ENCODE measurements at places on chromosomes 7 and 10.

GRCh38 chr10:69332278-69333010 lies 54.1 kb downstream of the HK1 start:
- no peak for DNase-seq

DNA sequence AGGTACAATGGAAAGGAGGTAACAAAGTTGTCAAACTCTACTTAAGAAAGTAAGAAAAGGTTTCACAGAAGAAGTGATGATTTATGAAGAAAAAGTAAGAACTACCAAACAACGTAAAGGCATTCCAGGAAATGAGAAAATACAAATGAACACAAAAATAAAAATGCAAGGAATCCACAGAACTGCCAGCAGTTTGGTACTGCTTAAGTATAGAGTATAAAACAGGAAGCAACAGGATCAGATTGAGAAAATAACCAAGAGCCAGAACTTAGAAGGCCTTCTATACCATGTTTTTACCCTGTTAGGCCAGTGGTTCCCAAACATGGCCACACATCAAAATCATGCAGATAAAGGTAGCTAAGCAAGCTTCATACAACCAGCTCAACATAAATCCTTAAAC lies 9.2 kb downstream of the NDUFA5 start:
- DNase-seq, result no peak

GRCh38 chr7:90474284-90475210 lies 5.1 kb downstream of the PTTG1IP2 start:
- no peak for DNase-seq

DNA sequence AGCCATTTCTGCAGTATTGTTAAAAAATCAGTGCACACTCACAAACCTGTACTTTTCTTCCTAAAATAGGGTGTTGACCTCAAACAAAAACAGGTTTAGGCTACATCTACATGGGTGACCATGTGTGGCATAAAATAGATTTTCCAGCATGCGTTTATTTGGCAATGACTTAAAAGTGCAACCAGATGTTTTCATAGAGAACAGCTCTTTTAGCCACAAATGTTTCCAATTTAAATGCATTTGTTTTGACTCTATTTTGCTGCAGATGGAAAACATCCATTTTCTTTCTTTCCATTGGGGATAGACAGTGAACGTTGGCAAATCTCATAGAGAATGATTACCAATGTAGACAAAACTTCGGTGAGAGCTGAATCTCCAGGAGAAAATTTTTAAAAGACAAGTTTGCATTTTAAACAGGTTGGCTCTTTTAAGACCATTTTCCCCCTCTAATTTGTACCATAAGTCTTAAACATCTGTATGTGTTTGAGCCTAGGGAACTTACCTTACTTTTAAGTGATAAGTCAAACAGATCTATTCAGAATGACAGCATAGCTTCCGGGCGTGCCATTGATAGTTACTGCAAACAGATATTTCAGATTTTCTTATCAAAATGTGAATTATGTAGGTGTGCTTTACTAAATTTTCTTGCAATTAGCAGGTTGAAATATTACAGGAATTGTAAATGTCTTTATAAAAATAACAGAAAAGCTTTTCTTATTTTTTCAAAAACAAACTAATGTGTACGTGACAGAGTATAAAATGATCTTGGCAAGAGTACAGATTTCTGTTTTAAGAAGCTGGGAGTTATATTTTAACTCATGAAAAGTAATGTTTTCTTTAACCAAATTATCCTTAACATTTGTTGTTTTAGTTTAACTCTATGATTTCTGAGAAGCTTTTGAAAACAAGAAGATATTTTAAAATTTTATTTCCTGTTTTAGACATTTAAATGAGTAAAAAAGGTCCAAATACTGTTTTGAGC lies 144.9 kb downstream of the HGF start:
- no peak for DNase-seq

- DNase-seq, result no peak
Measured at GRCh38 chr10:88540351-88540750, 42.8 kb downstream of the RNLS start.

GRCh38 chr10:15124190-15124589 lies 27.0 kb downstream of the RPP38 start:
- DNase-seq, result no peak

DNA sequence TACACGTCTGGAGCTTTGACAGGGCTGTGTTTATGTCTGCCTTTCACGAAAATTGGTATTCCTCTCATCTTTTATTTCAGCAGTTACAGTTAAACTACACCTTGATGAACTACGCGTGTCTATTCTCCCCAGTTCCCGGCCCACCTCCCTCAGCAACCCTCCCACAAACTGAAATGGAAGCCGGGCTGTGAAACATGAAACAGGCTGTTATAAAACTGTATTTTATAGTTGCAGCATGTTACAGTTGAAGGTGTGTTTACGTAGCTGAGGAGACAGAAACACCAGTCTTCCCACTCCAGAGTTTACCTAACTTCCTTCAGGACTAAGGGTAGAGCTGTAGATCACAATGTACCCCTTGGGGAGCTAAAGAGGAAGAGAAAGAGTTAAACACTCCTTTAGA lies 228.3 kb upstream of the ZNF32 start:
- DNase-seq, result peak; percentile 49

GRCh38 chr7:100614308-100614861 lies 2.0 kb downstream of the MOSPD3 start:
- no peak for DNase-seq

DNA sequence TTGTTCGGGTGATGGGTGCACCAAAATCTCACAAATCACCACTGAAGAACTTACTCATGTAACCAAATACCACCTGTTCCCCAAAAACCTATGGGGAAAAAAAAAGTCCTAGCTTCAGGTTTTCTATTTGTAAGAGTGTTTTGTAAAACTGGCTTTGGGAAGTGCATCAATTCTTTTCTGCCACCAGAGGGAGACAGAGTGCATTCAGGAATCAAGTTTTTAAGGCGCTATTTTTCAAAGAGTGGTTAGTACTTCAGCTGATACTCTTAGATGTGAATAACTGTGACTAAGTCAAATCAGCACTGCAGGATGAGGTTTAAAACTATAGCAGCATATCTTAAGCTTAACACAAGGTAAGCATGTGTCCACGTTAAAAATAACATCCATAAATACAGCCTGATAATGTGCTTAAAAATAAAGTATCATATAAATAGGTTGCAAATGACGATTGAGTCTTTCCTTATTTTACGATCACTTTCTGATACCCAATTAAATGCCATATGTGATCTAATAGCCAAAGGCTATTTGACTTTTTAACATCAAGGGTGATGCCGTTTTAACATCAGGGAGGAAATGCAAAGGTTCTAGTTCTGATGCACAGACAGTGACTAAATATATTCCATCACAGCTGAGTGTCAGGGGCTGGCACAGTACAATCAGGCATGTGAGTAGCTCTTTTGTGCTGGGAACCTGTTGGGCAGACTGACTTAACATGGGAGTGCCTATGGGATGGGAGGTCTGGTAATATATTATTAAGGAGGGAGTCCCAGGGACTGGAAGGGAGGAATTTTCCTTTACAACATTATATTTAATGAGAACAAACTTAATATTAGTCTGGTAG lies 10.6 kb upstream of the LYZL2 start:
- DNase-seq, result peak; percentile 69

- no peak for DNase-seq
Measured at GRCh38 chr10:45199205-45199740, 116.1 kb downstream of the OR13A1 start.

DNA sequence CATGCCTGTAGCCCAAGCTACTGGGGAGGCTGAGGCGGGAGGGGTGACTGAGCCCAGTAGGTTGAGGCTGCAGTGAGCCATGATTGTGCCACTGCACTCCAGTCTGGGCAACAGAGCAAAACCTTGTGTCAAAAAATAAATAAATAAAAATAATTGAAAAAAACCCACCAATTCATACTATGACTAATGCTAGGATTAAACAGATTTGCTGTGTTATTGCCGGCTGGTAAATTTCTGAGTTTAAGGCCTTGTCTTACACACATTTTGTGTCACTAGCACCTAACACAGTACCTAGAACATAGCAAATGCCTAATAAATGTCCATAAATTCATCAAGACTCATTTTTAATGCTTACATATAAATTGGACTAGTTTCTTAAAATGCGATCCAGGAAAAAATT lies 8.7 kb downstream of the ESYT2 start:
- no peak for DNase-seq

GRCh38 chr10:3310016-3310784 lies 137.6 kb upstream of the PITRM1 start:
- no peak for DNase-seq

- DNase-seq, result no peak
Measured at GRCh38 chr10:7485799-7486198, 75.0 kb upstream of the SFMBT2 start.

- no peak for DNase-seq
Measured at GRCh38 chr7:30237271-30237695, 47.1 kb upstream of the ZNRF2 start.

DNA sequence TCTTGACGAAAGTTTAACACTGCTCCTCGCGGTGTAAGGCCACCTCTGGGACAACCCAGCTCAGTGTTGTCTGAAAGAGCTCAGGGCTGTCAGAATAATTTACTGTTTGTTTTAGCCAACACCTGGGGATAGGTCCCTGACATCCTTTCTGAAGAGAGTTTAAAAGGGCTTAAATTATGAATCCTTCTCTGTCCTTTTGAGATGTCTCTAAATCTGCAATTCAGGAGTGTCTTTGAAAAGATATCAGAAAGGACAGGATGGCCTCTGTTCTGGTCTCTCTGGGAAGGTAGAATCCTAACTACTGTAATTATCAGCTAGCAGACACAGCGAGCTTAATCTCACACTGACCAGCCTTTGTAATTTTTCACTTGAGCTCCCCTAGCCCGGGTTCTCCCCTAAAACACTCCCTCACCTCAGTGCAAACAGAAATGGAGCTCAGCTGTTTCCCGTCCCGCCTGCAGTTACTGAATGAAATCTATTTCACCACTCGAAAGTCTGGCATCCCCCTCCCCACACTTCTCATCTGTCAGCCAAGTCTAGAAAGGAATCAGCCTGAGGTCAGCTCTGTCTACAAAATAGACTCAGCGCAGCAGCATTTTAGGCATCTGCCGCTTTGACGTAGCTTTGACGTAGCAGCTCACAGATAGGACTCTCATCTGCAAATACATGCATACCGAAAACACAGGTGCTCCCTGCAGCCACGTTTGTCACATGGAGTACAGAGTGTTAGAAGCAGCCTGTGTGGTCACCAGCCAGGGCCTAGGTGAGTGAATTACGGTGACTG lies 4.8 kb downstream of the DYNC2I1 start:
- no peak for DNase-seq

- no peak for DNase-seq
Measured at GRCh38 chr7:50304911-50305582, 531 bp downstream of the IKZF1 start.

GRCh38 chr7:105202616-105203015 lies 186.1 kb downstream of the SRPK2 start:
- no peak for DNase-seq

DNA sequence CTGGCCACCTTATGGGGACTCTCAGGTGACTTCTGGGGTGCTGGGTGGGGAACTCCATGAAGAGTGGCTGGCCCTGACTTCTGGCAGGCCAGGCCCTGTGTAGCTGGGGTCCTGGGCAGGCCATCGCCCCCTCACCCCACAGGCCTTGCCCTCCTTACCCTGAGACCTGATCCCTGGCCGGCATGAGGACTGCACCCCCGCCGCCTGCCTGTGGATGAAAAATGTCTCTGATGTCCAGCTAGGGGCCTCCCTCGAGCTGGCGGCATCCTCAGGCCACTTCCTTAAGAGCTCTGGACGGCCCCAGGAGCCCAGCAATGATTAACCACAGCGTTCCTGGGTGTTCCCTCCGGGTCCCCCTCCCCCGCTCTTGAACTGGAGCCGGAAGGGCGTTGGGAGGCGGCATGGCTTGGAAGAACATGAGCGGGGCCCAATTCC lies 31.8 kb upstream of the SHH start:
- peak; percentile 79 for DNase-seq

DNA sequence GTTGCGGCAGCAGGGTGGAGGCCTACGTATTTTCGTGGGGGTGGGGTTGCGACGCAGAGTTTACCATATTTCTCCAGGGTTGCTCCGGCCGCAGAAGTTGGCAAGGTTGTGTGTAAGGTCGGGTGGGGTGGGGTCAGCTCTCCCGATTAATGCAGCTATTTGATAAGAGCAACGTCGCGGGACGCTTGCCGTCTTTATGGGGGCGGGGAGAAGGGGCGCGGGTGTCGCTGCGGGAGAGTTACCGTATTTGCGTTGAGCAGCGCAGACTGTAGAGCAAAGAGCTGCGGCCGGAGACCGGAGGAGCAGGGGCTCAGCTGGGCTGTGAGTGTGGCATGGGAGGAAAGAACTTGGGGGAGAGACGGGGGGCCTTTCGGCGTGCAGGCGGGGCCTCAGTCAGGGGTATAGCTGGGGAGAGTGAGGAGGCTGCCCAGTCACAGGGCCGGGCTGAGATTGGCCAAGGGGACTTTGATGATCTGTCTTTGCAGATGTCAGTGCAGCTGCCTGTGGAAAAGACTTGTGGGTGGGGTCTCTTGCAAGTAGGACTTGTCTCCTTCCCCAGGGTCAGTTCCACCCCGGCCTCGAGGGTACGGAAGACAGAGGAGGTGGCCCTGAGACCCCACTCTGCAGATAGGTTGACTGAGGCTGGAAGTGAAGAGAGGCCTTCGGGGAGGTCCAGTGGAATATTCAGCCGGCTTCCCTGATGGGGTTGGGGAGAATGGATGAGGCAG lies 26.6 kb downstream of the ZNF775 start:
- DNase-seq, result no peak

DNA sequence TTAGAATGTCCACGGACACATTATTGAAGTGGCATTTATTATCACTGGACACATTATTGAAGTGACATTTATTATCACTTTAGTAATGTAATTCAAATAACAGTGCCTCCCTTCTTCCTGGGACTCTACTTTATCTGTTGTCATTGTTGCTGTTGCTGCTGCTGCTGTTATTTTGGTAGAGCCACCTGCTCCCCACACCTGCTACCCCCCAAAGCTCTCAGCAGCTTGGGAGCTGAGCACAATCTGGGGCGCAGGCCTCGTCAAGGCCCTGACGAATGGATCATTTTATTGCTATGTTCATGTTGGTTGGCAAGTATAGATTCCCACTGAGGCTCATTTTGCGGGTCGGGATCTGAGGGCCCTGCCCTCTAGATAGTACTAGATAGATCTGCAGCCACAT lies 24.8 kb downstream of the FIGNL1 start:
- DNase-seq, result no peak

DNA sequence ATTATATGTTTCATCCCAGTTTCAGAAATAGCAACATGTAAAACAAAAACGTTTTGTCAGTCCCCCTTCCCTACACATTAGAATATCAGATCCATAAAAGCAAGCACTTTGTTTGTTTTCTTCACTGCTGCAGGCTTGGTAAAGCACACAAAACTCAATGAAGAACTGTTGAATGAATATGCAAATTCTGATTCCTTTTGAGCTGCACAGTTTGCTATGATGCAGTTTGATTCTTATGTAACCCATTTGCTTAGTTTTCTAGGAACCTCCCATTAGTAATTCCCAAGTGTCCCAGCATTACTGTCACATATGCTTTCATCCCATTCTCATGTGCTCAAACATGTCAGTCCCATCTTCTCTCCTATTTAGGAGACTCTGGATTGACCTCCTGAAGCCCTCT lies 26.1 kb upstream of the CHCHD3 start:
- DNase-seq, result no peak

GRCh38 chr10:69405221-69405620 lies 11.5 kb downstream of the TACR2 start:
- DNase-seq, result no peak

GRCh38 chr7:43076606-43077005 lies 35.8 kb upstream of the HECW1 start:
- DNase-seq, result no peak

Measured in left kidney (tissue), 8 donors.